ENCODE measurements at places on chromosomes 16 and 17. TPM values are rescaled to one million over a fixed set of nuclear protein-coding genes. Genes with fewer than 3 reads are reported as not detected.
A peak's percentile ranks its signal among the peaks of the same experiment; 100 is the strongest.

DNA sequence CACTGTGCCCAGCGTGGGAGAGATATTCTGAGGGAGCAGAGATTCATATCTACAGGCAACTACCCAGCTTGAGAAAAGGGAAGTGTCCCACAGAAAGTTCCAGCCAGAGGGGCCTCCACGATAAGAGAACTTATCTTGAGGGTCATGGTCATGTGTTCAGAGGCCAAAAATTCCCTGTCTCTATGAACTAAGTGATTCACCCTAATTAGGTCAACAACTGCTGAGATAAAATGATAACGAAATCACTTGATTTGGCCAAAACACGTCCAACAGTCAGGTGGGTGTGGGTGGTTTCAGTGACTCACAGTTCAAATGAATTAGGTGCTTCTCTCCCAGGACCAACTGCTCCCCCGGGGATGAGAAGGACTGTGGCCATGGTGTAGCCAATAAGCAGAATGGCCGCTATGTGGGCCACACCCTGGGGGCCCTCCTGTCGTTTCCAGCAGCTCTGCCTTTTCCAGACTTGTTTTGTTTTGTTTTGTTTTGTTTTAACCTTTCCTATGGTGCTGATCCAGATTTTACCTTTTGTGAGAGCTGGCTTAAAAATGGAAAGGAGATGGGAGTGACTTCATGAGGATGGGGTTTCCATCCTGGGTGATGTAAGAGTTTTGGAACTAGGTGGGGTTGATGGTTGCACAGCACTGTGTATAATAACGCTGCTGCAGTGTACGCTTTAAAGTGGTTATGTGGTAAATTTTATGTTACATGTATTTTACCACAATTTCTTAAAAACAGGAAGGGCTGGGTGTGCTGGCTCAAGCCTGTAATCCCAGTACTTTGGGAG lies 8.7 kb downstream of the DNAI2 start:
- peak; percentile 26 for DNase-seq

GRCh38 chr17:36591434-36592315 lies at the start of gene DHRS11:
TSS of gene DHRS11 (plus strand) at chr17:36591879. CDS start at chr17:36592010, 131 bp downstream.
- peak; percentile 81 for DNase-seq

- DNase-seq: peak; percentile 62
Observed at GRCh38 chr17:76384987-76385891, 830 bp downstream of the SPHK1 start.

DNA sequence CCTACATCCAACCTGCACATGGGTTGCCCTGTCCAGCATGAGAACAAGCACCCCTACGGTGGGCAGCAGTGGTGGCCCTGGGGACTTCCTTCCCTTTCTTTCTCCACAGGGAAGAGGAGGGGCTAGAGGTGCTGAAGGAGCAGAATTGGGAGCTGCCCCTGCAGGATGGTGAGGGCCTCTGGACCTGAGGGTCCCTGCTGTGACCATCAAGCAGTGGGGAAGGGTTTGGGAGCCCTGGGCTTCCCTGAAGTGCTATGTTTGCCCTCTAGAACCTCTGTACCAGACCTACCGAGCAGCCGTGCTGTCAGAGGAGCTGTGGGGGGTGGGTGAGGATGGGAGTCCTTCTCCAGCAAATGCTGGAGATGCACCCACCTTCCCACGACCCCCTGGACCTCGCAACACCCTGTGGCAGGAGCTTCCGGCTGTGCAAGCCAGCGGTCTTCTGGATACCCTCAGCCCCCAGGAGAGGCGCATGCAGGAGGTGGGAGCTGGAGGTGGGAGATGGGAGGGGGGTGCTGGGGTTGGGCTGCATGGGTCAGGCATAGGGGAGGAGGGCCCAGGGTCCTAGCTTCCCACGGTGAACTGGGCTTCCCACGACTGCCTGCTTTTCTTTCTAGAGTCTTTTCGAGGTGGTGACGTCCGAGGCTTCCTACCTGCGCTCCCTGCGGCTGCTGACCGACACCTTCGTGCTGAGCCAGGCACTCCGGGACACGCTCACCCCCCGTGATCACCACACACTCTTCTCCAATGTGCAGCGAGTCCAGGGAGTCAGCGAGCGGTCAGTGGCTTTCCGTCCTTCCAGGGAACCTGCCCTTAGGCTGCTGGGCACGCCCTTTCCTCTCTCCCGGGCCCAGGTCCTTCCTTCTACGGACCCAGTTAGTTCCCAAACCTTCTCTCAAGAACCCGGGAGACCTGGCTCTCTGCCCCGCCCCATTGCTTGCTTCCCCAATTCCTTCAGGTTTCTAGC lies 5.0 kb downstream of the ARHGEF15 start:
- DNase-seq: no peak

DNA sequence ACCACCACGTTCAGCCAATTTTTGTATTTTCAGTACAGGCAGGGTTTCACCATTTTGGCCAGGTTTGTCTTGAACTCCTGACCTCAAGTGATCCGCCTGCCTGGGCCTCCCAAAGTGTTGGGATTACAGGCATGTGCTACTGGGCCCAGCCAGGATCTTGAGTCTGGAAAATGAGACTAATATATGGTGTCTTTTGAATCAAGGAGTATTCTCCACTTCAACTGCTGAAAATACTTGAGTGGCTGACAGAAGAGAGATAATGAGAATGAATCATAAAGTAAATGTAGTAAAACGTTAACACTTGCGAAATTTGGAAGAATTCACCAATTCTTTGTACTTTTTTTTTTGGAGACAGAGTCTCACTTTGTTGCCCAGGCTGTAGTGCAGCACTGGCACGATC lies 16.6 kb downstream of the SMYD4 start:
- peak; percentile 2 for DNase-seq

- DNase-seq: no peak
Observed at GRCh38 chr16:9094011-9094846, 2.8 kb downstream of the HAPSTR1 start.

Gene AMFR
- 109 TPM for total RNA-seq

- DNase-seq: no peak
Observed at GRCh38 chr16:87000001-87000400, 317.2 kb downstream of the C16orf95 start.

GRCh38 chr17:44279666-44280391 lies 11.9 kb upstream of the SLC4A1 start:
- DNase-seq: peak; percentile 69

- DNase-seq: peak; percentile 30
Observed at GRCh38 chr16:55294129-55294528, 29.9 kb upstream of the IRX6 start.

DNA sequence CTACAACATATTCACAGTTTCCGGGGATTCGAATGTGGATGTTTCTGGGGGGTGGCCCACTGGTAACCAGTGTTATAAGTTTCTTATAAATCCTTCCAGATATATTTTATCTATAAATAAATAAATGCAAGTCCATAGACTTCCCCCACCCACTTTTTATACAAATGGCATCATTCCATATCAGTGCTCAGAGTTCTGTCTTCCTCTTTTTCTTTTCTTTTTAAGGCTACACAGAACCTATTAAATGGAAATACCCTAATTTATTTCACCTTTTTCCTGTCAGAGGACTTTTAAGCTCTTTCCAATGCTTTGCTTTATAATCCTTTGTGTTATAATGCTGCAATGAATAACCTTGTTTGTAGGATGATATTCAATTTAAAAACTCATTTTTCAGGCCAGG lies 3.8 kb downstream of the LGALS9 start:
- no peak for DNase-seq

Gene MARCHF10
- total RNA-seq: not detected

GRCh38 chr17:3851461-3852100 lies 5.5 kb upstream of the NCBP3 start:
- no peak for DNase-seq

Gene NPB
- total RNA-seq: not detected

- peak; percentile 46 for DNase-seq
Observed at GRCh38 chr17:48215583-48216139, 108.1 kb downstream of the SNX11 start.

- DNase-seq: no peak
Observed at GRCh38 chr17:29158096-29158487, 22.1 kb downstream of the MYO18A start.

Gene STAT5A
- 1.7 TPM for total RNA-seq

Gene TPSD1
- not detected for total RNA-seq

GRCh38 chr17:74618451-74618850 lies 5.1 kb downstream of the CD300E start:
- DNase-seq: no peak

GRCh38 chr17:63519116-63519881 lies 3.9 kb upstream of the KCNH6 start:
- no peak for DNase-seq

Gene CYBA
- total RNA-seq: 0.54 TPM

DNA sequence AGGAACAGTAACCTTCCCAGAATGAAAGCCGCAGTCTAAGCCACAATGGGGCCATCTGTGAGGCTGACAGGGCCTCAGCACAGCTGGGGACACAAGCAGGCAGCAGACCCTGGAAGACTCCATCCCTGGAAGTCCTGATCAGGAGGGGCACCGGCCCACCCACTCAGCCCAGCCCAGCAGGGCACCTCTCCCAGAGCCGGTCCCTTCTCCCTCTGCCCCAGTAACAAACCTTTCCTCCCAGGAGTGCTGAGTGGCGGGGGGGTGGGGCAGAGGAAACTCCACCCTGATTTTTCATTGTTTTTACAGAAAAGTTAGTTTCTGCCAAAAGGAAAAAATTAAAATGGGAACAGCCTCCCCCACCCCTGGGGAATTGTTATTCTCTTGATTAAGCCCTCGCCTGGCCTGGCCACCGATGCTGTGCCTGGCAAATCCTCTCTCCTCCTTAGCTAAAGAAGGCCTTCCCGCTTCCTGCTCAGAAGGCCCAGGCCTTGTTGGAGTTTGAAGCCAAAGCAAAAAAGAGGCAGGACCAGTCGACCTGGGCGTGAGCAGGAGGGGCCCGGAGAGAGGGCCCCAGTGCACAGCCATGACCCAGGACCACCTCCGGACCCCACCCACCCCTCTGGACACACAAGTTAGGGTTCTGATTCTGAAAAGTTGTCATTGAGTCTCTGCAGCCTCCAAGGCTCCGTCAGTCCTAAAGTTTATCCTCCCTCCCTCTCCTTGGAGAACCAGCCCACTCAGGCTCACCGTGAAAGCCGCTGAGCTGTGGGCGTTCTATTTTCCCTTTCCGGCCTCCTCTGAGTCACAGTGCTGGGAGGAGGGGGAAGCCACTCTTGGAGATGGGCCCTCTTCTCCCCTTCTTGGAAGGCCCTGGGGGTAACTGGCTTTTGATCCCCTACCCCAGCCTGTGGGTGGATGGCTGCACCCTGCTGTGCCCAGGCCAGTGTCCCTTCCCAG lies 128.4 kb upstream of the TNRC6C start:
- peak; percentile 68 for DNase-seq

Gene GFAP
- not detected for total RNA-seq

DNA sequence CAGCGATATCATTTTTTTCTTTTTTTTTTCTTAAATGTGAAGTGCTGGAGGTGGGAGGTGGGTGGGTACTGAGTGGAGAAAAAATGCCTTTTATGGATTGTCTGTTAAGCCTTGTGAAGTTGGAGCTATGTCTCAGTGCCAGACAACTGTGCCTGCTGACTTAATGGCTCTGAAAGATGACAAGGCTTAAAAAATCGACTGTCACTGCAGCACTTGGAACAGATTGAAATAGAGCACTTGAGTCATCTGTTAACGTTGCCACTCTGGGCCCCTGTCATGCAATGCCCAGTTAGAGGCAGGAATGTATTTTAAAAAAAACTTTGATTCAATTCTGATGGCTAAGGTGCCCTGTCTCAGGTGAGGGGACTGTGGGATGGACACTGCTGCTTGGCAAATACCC lies 108.2 kb upstream of the HS3ST2 start:
- DNase-seq: no peak

DNA sequence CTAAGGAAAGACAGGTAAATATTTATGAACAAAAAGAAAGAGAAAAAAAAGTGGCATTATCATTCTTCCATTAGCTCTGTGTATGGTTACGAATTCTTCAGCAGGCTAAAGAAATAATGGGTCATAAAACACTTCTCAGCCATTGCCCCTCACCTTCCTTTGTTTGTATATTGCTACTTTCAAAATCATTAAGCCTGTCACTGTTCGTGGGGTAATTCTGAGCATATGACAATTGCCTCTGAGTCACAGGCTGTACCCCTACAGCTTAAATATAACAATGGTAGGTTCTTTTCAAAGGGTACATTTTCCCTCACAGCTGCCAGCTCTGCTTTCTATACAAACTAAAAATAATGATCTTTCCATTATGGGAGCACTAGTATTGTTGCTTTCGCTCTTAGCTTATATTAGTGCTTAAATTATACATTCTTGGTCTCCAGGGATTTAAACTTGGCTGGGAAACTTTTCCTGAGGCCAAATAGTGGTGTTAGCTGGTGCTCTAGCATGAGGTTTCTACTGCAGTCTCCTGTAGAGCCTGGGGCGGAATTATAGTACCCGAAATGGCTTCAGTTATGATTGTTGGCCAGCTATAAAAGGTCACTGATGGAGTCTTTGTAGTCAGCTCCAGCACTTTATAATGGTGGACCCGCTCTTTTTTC lies 74.7 kb upstream of the CDH11 start:
- no peak for DNase-seq

- DNase-seq: no peak
Observed at GRCh38 chr17:63598281-63598680, 2.4 kb upstream of the TACO1 start.

- DNase-seq: no peak
Observed at GRCh38 chr17:11515901-11516300, 82.4 kb upstream of the DNAH9 start.
